ENCODE measurements at places on chromosomes 12 and 14.

DNA sequence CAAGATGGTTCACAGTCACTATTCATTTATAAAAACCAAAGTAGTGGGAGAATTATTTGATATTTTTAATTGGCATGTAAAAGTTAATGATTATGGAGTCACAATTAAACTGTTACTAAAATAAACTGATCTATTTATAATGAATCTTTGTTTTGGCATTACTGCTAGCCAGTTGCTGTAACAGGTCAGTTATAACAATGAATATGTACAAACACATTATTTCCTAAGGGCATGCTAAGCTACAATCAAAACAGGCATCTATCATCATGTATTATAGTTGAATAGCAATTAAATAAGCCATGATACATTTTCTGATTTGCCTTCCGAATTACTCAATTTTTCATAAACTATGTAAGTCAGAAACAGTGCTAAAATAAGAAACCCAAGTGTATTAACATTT lies 518.3 kb downstream of the SLC16A7 start:
- no peak for DNase-seq

- DNase-seq, result no peak
Measured at GRCh38 chr12:82723093-82723492, 36.4 kb downstream of the TMTC2 start.

GRCh38 chr14:35678403-35679028 lies 130.6 kb downstream of the RALGAPA1 start:
- DNase-seq, result no peak

GRCh38 chr14:105647784-105648608 lies 121.6 kb downstream of the TMEM121 start:
- DNase-seq, result no peak

DNA sequence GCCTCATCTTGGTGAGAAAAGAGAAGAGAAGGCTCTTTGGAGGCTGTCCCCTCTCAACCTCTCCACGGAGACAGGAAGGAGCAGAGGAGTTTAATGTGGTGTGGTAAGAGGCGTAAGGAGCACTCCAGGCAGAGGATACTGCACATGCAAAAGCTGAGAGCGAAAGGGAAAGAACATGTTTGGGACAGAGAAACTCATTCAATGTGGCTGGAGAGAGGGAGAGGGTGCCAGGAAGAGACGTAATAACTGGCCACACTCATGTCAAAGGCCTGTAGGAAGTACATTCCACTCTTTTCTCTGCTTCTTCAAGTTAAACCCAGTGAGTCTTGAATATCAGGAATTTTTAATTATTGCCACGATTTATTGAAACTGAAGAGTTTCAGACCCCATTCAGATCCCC lies 12.0 kb downstream of the VDR start:
- DNase-seq, result no peak

- no peak for DNase-seq
Measured at GRCh38 chr12:83826112-83826511, 1086.5 kb downstream of the SLC6A15 start.
